NCI-H748 treated with DMSO at 0.1 percent for 48 hours (cell line): ENCODE measurements at places on chromosomes 6 and 20.

DNA sequence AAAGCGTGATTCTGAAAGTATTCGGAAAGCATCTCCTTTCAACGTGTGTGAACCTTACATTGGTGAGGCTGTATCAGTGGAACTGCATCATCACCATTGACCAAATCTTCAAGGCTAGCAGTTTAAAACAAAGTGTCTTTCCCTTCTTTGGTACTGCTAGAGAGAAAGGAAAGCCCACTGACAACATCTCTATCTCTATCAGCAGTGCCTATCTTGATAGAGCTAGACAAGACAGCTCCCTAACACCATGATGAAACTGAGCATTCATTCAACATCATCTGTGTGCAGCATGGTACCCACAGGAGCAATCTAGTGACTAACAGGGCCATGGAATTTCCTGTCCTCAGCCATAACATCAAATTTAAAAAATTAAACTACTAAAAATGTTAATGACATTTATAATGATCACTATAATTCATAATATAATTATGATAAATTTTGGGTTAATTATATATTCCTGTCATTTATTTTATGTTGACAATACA is 31.5 kb upstream of the EDN1 start:
- DNase-seq = no peak

GRCh38 chr6:113447088-113447831 is 409.9 kb upstream of the MARCKS start:
- DNase-seq = no peak

- DNase-seq = no peak
Observed at GRCh38 chr20:63377256-63377941, 16.2 kb upstream of the CHRNA4 start.

DNA sequence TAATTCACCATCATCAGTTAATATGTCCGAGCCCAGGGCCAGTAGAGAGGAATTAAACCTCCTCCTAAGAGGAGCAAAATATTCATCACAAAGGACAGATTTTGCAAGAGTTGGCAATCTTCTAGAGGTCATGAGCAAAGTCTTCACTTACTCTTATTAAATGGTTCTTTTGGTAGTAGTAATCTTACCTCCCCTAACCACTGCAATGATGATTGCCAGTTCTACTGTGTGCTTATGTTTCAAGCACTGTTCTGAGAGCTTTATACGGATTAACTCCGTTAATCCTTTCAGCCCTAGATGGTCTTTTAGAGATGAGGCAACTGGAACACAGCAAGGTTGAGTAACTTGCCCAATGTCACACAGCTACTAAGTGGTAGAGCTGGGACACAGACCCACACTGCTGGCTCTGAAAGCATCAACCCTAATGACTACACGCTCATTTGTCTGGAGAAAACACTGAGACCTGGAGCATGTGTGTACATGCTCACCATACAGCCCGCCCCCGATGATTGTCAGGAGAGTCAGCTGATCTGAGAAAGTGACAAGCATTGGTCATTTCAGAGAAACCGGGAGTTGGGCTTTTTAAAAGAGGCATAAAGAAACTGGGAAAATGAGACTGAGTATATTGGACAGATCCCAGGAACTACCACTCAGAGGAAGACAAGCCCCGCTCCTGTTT is 276.0 kb downstream of the NRN1 start:
- DNase-seq = no peak

DNA sequence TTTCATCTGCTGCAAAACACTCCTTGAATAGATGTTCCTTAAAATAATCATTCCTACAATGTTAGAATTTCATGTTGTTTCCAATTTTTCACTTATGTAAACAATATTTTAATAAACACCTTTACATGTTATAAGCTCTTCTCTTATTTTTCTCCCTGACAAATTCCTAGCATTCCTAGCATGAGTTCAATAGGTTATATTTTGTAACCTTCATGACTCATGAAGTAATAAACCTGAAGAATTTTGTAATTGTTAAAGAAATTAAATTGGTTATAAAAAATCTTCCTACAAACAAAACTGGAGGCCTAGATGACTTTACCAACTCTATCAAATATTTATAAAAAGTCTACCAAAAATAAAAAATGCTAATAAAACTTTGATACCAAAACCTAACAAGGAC is 66.3 kb downstream of the NT5E start:
- DNase-seq = no peak

DNA sequence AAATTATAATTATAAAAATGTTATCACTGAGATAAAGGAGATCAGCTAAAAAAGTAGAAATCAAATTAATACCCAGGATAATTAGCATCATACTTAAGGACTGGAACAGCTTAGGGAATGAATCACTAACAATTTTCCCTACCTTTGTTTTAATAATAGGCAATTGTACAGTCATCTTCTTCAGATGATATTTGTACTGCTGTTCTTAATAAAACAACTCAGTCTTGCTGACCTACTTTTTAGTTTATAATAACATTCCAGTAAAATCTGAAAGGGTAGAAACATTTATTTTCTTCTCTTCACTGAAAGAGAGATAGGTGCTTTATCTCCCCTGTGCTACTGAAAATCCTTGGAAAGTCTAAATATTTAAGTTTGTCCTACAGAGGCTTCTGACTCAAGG is 271.2 kb upstream of the THEMIS start:
- DNase-seq = no peak

- no peak for DNase-seq
Observed at GRCh38 chr6:110331816-110332215, 26.3 kb downstream of the METTL24 start.

DNA sequence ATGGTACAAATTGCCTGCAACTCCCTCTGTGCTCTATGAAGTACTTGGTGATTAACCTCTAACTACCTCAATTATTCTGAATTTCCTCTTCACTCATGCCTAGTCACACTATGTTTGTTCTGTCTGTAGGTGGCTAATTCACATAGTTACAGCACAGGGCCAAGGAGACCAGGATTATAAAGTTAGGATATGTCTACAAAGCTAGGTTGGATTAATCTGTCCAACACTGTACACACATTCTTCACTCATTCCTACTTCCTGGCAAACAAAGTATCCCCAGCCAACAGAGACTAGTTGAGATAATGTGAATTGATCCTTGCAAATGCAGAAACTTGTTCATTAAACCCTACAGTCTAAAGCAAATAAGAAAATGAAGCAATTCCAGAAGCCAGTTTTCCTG is 269.8 kb downstream of the HACE1 start:
- DNase-seq = peak; percentile 80

DNA sequence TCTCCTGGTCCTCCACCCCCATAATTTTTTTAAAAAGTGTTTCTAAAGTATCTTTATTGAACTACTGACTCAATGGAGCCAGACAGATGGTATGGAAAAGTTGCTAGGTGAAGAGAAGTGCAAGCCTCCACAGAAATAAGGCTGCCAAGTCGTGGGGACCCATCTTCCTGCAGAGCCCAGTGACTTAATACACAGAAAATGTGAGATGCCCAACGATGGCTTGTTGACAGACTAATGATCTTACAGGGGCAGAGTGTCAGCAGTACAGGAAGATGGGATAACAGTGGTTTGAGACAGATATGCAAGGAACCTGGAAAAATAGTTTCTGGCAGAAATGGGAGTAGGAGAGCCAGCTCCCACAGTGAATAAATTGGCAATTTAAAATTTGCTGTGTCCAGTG is 43.3 kb downstream of the FYN start:
- no peak for DNase-seq

DNA sequence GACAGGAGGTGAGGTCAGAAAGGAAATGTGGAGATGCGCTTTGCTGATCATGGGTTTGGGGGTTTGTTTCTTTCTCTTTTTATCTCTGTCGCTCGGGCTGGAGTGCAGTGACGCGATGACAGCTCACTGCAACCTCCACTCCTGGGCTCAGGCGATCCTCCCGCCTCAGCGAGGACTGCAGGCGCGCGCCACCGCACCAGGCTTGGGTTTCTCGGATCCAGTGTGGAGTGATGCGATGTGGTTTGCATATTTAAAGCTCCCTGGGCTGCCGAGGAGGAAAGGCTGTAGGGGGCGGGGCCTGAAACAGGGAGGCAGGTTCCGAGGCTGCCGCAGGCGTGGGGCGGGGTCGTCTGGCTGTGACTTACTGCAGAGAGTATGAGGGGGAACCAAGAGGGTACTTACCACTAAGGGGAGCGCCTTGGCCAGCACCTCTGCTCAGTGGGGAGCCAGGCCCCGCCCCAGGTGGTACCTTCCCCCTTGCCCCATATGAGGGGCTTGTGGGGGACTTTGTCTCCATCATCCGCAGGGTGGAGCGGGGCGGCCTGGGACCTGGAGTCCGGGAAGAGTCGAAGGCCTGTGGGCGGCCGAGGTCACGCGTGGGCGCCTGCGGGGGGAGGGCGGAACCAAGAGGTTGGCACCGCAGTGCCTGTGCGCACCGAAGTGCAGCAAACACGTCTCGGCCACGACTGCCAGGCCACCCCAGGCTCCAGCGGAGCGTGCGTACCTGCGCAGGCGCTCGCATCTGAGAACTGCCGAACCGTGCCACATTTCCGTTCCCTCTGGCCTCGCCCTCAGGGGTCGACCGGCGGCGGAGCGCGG is 12.7 kb upstream of the BAK1 start:
- DNase-seq = no peak

DNA sequence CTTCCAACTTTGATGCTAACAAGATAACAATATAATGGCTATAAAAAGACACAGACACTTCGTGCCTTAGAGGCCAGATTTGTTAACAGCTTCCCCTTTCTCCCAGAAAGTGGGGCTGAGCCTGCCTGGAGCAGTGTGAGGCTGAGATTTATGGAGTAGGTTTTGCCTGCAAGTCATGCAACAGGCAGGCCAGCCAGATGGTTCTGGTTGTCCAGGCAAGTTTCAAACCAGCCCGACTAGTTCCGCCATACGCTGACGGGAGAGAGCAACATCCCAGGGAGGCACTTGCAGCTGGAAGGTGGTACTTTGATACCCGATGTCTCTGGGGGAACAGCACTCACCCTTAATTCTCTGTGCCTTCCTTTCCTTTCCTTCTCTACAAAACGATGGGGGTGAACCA is 81.3 kb upstream of the NAA20 start:
- DNase-seq = peak; percentile 25

- no peak for DNase-seq
Observed at GRCh38 chr6:89035252-89036101, 45.1 kb upstream of the PNRC1 start.

GRCh38 chr6:25165177-25165576 is 114.0 kb upstream of the CARMIL1 start:
- DNase-seq = peak; percentile 58

GRCh38 chr6:152426276-152426675 is 210.9 kb downstream of the SYNE1 start:
- no peak for DNase-seq

GRCh38 chr6:91340896-91341395 is 754.1 kb upstream of the MAP3K7 start:
- DNase-seq = no peak

DNA sequence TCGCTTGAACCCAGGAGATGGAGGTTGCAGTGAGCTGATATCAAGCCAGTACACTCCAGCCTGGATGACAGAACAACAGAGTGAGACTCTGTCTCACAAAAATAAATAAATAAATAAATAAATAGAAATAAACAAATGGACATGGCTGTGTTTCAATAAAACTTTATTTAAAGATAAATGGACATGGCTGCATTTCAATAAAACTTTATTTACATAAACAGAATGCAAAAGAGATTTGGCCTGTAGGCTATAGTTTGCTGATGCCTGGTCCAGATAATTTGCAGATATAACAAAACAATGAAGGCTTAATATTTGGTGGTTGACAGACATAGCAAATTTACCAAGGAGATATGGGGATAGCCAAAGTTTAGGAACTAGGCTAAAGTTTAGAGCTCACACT is 66.8 kb downstream of the ZNF831 start:
- no peak for DNase-seq

GRCh38 chr20:58340853-58341252 is 31.3 kb downstream of the RAB22A start:
- no peak for DNase-seq

GRCh38 chr6:21024616-21025015 is 490.4 kb downstream of the CDKAL1 start:
- no peak for DNase-seq

GRCh38 chr20:47224857-47225256 is 131.6 kb downstream of the ZMYND8 start:
- DNase-seq = no peak

DNA sequence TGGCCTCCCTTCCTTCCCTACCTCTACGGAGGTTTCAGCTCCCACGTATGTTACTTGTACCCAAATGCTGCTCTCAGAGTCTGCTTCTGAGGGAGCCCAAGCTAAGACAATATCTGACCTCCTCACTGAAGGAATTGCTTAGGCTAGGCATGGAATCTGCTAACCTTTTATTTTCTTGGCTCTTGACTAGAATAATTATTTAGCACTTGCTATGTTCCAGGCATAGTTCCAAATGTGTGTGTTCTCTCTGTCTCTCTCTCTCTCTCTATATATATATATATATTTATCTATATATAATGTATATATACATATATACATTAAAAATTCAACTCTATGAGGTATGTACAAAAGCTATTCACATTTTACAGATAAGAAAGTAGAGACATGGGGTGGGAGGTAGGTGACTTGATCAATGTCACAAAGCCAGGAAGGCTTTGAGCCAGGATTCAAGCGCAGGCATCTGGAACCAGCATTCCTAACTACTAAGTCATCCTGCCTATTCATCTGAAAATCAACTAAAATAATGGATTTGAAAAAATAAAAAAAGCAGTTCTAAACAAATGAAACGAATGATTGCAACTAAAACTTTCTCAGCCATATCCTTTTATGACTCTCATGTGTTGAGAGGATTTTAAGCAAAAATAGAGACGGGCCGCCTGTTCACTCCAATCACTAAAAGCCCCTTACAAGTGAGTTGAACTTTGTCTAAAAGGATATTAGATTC is 189.7 kb upstream of the JAG1 start:
- no peak for DNase-seq

DNA sequence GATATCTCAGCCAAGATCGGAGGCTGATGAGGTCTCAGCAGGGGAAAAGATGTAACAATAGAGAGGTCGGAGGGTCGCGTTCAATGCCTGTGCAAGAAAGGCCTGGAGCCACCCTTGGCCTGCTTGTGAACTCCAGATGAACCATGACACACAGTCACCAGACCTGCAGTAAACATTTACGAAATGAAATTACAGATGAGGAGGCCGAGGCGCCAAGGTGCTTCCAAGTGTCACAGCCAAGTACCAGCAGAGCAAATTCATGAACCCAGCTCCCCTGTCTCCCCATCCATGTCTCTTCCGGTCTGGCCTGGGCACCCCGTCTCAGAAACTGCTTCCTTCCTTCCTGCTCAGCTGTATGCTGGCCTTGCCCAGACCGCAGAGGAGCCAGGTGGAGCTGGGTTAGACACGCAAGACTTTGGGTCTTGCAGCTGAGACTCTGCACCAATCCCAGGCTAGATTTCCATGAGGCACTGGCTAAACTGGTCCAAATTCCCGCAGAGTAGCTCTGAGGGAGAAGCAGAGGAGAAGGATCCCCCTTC is 48.1 kb downstream of the CHMP4B start:
- no peak for DNase-seq

- DNase-seq = no peak
Observed at GRCh38 chr20:40961176-40961575, 67.4 kb upstream of the TOP1 start.
